ENCODE measurements at places on chromosomes 7 and 10.

- DNase-seq, result no peak
Measured at GRCh38 chr7:27875061-27875460, 135.1 kb downstream of the TAX1BP1 start.

GRCh38 chr10:95728526-95728925, 27.4 kb upstream of the ENTPD1 start:
- peak; percentile 8 for DNase-seq

GRCh38 chr7:43906331-43907010, at the start of gene URGCP:
URGCP (minus strand) TSS chr7:43906596; CDS start chr7:43906575, 21 bp downstream.
- DNase-seq, result peak; percentile 70

DNA sequence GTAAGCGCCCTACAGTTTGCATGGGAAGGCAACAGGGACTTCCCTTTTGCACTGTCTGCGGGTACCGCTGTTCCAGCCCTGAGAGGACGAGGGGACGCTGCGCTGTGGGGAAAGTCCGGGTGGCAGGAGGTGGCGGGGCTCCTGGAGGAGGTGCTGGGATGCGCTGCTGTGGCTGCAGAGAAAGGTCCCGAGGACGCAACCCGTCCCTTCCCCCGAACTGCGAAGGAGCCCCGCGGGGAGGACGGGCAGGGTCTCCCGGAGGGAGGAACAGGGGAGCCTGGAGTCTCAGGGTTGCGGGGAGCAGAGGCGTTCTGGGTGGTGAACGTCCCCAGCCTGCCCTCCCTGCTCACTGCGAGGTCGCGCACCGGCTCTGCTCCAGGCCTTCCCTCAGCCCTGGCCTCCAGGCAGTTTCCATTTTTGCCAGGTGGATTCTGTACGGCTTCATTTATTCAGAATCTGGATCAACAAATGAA, 91.6 kb downstream of the CXCL12 start:
- no peak for DNase-seq

- peak; percentile 42 for DNase-seq
Measured at GRCh38 chr10:132449051-132449810, 52.2 kb downstream of the PWWP2B start.

DNA sequence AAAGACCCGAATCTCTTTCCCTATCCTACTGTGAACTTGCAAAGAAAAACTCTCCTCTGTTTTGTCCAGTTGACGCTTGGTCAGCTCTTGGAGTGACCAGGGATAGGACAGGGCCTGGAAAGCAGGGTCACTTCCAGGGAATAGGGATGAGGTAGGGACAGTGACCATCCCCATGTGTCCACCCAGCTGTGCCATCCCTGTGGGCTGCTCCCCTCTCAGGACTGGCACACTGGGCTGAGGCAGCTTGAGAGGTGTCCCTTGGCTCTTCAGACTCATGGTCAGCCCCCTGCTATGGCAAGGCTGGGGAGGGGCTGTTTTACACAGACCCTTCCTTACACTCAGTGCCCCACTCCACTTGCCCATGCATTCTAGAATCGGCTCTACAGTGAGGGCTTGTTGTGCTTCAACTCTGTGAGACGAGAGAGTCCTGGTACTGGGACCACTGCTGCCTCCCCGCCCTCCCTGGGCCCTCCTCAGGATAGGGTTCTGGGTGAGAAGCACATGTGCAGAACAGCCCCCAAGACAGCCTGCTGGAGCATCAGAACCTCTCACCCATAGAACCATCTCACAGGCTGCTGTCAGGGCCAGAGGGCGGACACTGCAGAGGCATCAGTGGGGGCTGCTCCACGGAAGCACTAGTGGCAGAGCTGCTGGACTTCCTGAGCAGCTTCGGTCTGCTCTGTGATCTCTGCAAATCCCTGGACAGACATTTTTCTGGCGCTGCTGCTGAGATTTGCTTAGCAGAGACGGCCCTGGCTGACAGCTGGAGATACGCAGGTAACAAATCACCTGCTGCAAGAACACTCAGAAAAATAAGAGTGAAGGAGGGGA, 202.8 kb upstream of the CXCL12 start:
- no peak for DNase-seq

DNA sequence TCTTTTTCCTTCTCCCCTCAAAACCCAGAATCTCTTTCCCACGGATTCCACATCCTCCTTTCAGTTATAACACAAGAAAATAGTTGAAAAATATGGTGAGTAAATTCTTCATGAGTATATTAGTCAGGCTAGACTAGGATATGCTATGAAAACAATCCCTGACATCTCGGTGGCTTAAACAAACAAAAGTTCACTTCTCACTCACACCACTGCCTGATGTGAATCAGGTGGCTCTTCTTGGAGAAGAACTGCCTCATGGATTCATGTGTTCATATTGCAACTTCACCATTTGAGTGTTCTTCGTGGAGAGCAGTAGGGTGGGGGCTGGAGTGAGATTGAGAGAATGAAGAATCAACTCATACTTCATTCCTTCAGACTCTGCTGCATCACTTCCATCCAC, 204.1 kb downstream of the PHF14 start:
- no peak for DNase-seq

DNA sequence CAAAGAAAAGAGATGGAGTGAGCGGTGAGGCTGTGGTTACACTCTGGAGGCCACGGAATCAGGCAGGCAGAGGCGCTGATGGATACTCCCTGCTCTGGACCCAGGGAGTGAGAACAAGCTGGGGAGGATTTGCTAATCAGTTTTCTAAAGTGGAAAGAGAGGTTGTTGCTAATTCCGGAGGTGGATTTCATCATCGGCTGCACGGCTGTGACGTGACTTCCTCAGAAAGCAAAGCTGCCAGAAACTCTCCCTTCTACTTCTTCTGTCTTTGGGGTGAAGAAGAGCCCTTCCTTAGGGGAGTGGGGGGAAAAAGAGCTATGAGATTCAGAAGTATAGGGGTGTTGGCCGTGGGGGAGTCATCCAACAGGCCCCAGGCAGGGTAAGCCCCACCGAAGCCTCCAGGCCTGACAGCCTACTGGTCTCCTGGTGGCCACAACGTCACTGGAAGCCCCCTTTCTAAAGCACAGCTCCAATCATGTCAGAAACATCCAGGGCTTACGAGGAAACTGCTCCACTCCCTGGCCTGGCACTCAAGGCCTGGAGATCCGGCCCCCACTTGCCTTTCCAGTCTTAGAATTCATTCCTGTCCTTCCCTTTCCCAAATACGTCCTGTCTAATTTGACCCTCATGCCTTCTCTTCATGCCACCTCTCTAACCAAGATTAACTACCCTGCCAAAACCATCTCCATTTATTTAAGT, 114.5 kb downstream of the HIP1 start:
- DNase-seq, result peak; percentile 57

DNA sequence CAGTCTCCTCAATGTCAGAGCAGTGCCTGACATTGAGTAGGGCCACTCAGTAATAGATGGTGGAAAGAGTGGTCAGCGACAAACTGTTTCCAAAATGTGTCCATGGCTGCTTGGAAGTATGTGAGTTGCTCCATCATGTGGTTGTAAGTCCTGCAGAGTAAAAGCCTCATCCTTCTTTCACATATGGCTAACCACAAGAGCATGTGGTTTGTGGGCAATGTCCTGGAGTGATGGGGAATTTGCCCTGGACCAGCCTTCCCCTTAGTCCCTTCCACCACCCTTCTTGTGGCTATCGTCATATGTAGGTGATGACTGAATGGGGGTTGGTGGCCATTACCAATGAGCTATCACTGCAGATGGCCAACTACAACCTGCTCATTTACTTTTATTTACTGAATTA, 33.0 kb upstream of the PLXNA4 start:
- no peak for DNase-seq

GRCh38 chr7:87445897-87446296, 29.6 kb downstream of the ABCB4 start:
- no peak for DNase-seq

DNA sequence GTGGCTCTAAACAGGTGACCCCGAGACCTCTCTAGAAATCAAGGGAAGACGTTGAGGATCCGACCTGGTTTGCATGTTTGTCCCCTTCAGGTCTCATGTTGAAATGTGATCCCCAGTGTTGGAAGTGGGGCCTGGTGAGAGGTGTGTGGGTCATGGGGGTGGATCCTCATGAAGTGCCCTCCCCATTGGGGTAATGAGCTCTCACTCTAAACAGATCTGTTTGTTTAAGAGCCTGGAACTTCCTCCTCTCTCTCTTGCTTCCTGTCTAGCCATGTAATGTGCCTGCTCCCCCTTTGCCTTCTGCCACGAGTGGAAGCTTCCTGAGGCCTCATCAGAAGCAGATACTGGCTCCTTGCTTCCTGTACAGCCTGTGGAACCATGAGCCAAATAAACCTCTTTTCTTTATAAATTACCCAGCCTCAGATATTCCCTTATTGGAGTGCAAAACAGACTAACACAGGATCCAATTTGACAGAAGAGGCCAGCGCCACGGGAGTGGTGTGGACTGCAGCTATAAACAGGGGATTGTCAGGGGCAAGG, 10.8 kb upstream of the POLM start:
- DNase-seq, result no peak

GRCh38 chr7:1665549-1666316, 4.3 kb upstream of the ELFN1 start:
- no peak for DNase-seq

- DNase-seq, result no peak
Measured at GRCh38 chr7:105905910-105906568, 29.6 kb upstream of the ATXN7L1 start.

DNA sequence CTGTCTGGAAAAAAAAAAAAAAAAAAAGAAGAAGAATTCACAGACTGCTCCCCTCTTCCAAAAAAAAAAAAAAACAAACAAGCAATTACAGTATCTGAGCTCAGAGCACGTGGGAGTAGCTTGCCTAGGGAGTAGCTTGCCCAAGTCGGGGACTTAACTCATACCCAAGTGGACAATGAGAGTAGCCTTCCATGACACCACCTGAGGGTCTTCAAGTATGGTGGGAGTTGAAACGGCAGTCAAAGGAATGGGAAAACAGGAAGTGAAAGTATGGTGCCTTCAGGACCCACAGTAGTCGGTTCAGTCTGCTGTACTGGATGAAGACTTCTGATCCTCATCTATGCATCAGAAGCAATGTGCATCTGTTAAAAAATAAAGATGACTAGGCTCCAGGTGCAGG, 10.6 kb downstream of the VOPP1 start:
- no peak for DNase-seq

GRCh38 chr10:4651404-4652037, 174.5 kb upstream of the AKR1E2 start:
- DNase-seq, result no peak

- DNase-seq, result no peak
Measured at GRCh38 chr7:115059321-115059720, 137.4 kb downstream of the MDFIC start.
